ENCODE measurements at places on chromosomes 6 and 20.

DNA sequence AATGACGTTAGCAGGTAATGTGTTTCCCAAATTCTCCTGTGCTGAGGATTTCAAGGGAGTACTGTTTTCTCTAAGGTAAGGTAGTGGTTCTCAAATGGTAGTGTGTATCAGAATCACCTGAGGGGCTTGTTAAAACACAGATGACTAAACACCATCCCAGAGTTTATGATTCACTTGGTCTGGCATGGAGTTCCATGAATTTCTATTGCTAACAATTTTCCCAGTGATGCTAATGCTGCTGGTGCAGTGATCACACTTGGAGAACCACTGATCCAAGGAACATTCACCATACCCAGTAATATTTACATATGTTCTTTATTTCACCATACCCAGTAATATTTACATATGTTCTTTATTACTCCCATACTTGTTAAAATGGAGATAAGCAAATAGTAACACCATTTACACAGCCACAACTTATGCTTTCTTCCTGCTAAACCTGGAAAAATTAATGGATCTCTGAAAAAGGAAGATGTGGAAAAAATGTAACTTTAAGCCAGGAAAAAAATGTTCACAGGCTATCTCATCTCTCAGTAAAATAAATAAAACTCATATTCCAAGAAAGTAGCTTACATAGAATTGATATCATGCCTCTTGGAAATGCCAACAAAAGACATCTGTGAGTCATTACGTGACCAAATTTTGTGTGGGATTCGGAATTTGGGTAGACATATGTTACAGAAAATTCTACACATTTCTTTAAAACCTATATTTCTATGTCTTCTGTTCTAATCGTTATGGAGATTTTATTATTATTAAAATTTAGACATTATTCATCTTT lies 129.5 kb downstream of the MMUT start:
- no peak for DNase-seq

GRCh38 chr6:108321253-108321747 lies 26.4 kb downstream of the AFG1L start:
- no peak for DNase-seq

- no peak for DNase-seq
Measured at GRCh38 chr6:55034752-55035151, 139.6 kb upstream of the HCRTR2 start.

GRCh38 chr20:20549704-20550103 lies 162.7 kb downstream of the RALGAPA2 start:
- no peak for DNase-seq

GRCh38 chr6:3500262-3501014 lies 43.6 kb upstream of the SLC22A23 start:
- DNase-seq: no peak

DNA sequence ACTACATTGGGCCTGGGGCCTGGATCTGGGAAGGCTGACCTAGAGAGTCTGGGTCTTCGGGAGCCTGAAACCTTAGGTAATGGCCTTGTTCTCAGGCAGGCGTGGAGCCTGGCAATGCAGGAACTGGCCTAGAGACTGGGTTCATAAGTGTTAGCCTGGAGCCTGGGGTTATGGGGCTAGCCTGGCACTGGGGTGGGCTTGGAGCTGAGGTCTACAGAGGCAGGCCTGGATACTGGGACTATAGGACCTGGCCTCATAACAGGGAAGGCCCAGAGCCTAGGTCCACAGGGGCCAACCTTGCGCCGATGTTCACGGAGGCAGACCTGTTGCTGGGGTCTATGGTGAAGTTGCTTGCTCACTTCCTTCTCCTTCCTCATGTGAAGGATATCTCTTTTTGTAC lies 843.8 kb upstream of the GJE1 start:
- no peak for DNase-seq

DNA sequence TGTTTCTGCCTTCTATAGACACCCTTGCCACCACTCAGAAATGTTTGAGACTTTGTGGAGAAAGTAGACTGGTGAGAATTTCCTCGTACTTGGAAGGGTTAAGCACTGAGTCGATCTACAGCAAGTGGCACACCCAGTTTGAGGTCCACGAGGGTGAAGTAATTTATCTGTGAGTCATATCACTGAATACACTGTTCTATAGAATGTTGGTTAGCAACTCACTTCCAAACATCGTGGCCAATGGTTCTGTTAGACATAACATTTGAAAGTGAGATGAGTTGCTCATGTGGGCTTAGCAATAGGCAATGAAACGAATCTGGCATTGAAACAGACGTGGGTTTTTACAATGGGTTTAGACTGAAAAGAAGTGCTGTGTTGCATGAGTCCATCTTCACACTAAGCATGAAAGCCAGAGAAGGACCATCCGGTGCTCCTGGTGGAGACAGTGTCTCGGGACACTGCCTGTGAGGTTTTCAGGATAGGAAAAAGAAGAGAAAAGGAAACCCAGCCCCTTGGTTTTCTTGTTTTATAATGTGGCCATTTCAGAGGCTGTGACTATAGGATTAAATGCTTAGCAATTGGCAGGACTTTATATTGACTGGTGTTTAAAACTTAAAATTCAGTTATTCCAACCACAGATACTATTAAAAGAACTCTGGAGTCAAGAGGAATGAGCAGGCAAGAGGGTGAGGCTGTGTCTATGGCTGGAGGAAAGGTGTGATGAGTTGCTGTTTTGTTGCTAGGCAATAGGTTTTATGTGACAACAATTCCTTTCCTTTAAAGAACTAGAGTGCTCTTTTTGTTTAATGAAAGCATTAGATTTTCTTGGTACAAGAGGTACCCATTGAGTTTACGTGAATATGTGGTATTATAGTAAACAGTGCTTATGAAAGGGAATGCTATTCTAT lies 31.0 kb upstream of the EZR start:
- DNase-seq: peak; percentile 44

DNA sequence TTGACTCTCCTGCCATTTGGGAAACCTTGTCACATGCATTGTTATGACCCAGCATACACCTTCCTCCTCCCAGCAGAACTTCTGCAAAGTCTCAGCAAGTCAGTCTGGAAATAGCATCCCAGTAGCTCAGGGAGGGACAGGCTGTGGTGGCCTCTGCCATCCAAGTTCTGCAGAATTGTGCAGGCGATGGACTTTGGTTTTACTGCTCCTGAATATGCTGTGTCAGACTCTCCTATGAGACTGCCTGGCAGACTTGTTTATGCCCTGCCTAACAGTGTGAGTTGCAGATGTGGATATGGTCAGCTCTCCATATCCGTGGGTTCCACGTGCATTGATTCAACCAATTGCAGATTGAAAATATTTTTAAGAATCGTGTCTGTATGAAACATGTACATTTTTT lies 52.8 kb downstream of the SNRNP48 start:
- DNase-seq: no peak

- no peak for DNase-seq
Measured at GRCh38 chr6:10587656-10588406, 66.7 kb downstream of the GCNT2 start.

GRCh38 chr6:66662721-66663507 lies 955.9 kb upstream of the EYS start:
- no peak for DNase-seq
